ENCODE measurements at places on chromosomes 16 and 17. TPM values are rescaled to one million over a fixed set of nuclear protein-coding genes. Genes with fewer than 3 reads are reported as not detected.

DNA sequence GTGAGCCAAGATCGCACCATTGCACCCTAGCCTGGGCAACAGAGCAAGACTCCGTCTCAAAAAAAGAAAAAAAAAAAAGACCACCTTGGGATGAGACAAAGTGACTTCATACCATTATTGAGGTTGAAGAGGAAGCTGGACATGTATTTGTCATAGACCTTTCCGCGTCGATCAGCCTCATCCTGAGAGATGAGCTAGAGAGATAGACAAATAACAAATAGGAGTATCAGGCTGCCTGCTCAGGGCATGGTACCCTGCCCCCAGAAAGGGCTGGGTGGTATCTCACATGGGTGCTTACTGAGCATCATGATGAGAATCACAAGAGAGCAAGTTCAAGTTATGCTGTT is 22.1 kb downstream of the CNTNAP1 start:
- H3K27ac ChIP-seq = no peak overlapping the region
- DNase-seq = no peak
- peaks cover 50% of the 10 kb centered on the region for H3K36me3 ChIP-seq
- H3K27me3 ChIP-seq = no peaks in the 10 kb centered on the region

- no peak overlapping the region for H3K27ac ChIP-seq
- no peaks in the 10 kb centered on the region for H3K36me3 ChIP-seq
- H3K4me1 ChIP-seq = no peaks in the 10 kb centered on the region
- no peaks in the 10 kb centered on the region for H3K27me3 ChIP-seq
- DNase-seq = no peak
Observed at GRCh38 chr16:56226845-56227525, 35.7 kb downstream of the GNAO1 start.

- H3K4me1 ChIP-seq = peaks cover 17% of the 10 kb centered on the region
- peak overlapping the region; percentile 92 for H3K4me3 ChIP-seq
- peak; percentile 47 for DNase-seq
- H3K27me3 ChIP-seq = no peaks in the 10 kb centered on the region
- H3K27ac ChIP-seq = peak overlapping the region; percentile 95
Observed at GRCh38 chr16:18800775-18801144, 589 bp downstream of the ARL6IP1 start.

DNA sequence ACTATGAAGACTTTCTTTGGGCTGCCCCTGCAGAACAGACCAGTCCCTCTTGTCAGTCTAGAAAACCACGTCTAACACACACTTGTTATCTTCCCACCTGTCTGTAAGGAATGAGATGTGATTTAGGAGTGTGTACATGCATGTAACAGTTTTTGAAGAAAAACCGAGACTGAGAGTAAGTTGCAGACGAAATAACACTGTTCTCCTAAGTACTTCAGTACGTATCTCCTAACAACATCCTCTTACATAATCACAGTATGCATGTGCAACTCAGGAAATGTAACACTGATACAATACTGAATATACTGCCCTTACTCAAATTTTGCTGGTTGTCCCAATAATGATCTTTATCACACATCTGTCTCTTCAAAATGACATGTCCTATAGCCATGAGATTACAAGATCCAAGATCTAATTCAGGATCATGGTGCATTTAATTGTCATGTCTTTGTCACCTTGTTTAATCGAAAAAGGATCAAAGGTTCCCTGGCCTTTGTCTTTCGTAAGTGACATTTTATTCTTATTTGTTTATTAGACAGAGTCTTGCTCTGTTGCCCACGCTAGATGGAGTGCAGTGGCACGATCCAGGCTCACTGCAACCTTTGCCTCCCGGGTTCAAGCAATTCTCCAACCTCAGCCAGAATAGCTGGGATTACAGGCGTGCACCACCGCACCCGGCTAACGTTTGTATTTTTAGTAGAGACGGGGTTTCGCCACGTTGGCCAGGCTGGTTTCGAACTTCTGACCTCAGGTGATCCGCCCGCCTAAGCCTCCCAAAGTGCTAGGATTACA is 25.6 kb downstream of the CREBBP start:
- DNase-seq = no peak
- H3K27ac ChIP-seq = no peak overlapping the region
- H3K4me1 ChIP-seq = peaks cover 35% of the 10 kb centered on the region

GRCh38 chr17:73635101-73635817 is 9.0 kb downstream of the SDK2 start:
- no peak overlapping the region for H3K27ac ChIP-seq
- H3K36me3 ChIP-seq = no peaks in the 10 kb centered on the region
- no peak overlapping the region for H3K4me3 ChIP-seq

DNA sequence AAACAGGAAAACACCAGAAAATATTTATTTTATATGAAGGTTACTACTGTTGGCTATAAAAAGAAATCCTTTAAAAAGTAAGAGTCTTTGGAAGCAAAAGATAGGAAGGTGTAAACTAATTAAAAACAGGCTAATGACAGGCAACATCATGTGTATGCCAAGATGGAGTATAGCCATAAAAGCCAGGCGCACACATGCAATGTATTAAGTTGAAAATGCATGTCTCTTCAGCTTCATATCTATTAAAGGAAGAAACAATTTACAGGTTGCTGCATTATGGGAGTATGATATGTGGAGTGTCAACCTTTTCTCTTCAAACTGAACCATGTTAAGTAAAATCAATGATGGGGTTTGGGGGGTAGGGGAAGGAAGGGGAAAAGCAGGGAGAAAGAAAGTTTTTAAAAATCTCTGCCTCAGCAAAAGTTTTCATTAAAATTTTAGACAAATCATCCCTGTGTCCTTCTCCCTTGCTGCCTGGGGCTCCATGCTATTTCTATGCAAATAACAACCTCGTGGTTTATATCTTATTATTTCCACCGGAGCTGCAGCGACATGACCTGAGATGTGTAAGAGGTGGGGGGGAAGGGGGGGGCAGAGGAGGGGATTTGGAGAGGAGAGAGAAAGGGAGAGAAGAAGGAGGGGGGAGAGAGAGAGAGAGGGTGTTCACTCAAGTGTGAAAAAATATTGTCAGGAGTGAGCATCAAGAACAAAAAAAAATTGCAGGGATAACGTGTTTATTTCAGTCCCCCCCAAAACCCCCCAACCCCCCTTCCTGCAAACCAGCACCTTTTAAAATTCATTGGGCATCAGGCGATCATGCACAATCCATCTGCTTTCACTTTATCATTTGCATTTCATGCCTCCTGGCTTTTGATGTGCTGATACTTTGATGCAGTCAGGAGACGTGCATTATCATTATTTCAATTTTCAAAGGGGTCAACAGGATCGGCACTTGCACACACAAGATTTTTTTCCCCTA is 197.6 kb downstream of the AATF start:
- DNase-seq = no peak
- H3K4me1 ChIP-seq = no peaks in the 10 kb centered on the region
- H3K27ac ChIP-seq = no peak overlapping the region
- no peaks in the 10 kb centered on the region for H3K36me3 ChIP-seq
- H3K27me3 ChIP-seq = no peaks in the 10 kb centered on the region

DNA sequence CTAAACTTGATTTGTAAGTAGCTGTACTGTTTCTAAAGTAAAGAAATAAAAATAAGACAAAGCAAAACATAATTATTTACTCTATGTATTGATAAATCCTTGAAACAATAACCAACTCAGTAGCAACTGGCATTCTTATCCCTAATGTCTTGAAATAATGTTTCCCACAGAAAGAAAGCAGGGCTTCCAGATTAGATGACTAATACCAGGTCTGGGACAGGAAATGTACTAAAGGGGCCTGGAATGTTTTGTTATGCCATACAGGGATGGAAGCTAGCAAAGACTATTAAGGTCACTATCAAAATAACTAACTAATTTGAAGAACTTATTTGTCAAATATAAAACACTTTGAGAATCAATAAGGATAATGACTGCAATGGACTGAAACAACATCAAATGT is 82.1 kb downstream of the CFDP1 start:
- DNase-seq = no peak
- H3K27me3 ChIP-seq = no peaks in the 10 kb centered on the region
- H3K4me1 ChIP-seq = no peaks in the 10 kb centered on the region

DNA sequence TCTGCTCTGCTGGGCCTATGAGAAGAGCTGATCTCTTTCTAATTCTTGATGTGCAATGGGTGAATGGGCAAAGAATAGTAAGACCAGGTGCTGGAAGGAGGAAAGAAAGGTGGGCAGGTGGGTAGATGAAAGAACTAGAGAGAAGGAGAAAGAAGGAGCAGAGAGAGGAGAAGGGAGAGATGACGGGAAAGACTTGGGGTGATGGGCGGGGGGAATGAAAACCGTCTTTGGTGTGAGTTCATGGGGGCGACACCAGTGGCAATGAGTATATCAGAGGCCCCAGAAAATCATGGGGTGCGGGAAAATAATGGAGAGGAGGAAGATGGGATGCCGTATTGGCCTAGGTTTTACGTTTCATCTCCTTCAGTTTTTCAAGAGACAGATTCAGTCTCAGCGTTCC is 128.8 kb upstream of the PLCG2 start:
- H3K27me3 ChIP-seq = no peaks in the 10 kb centered on the region
- H3K4me3 ChIP-seq = no peak overlapping the region
- no peaks in the 10 kb centered on the region for H3K36me3 ChIP-seq
- H3K4me1 ChIP-seq = peaks cover 11% of the 10 kb centered on the region
- DNase-seq = no peak

- no peaks in the 10 kb centered on the region for H3K36me3 ChIP-seq
- H3K27me3 ChIP-seq = no peaks in the 10 kb centered on the region
- H3K4me1 ChIP-seq = no peaks in the 10 kb centered on the region
- H3K27ac ChIP-seq = no peak overlapping the region
Observed at GRCh38 chr16:67386861-67387455, 6.3 kb downstream of the TPPP3 start.

GRCh38 chr16:86490859-86491639 is 19.3 kb upstream of the FOXF1 start:
- H3K27me3 ChIP-seq = peaks cover 61% of the 10 kb centered on the region
- no peaks in the 10 kb centered on the region for H3K4me1 ChIP-seq
- no peak overlapping the region for H3K27ac ChIP-seq
- H3K4me3 ChIP-seq = no peak overlapping the region
- no peaks in the 10 kb centered on the region for H3K36me3 ChIP-seq
- DNase-seq = no peak

DNA sequence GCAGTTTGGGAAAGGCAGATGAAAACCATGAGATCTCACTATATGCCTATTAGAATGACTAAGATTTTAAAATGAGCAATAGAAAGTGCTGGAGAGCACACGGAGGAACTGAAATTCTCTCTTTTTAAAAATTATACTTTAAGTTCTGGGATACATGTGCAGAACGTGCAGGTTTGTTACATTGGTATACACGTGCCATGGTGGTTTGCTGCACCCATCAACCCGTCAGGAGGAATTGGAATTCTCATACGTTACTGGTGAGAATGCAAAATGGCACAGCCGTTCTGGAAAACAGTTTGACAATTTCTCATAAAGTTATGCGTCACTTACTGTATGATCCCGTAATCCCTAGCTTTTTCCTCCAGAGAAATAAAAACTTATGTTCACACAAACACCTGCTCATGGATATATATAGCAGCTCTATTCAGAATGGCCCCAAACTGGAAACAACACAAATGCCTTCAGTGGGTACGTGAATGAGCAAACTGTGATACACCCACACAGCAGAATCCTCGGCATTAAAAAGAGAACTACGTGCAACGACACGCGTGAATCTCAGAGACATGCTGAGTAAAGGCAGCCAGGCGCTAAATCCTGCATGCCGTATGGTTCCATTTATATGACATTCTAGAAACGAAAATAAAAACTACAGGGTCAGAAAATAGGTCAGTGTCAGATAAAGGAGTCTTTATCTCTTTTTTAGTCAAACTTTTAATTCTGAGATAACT is 11.8 kb downstream of the PIK3R6 start:
- no peaks in the 10 kb centered on the region for H3K4me1 ChIP-seq
- DNase-seq = no peak
- no peaks in the 10 kb centered on the region for H3K36me3 ChIP-seq
- no peaks in the 10 kb centered on the region for H3K27me3 ChIP-seq
- H3K4me3 ChIP-seq = no peak overlapping the region

DNA sequence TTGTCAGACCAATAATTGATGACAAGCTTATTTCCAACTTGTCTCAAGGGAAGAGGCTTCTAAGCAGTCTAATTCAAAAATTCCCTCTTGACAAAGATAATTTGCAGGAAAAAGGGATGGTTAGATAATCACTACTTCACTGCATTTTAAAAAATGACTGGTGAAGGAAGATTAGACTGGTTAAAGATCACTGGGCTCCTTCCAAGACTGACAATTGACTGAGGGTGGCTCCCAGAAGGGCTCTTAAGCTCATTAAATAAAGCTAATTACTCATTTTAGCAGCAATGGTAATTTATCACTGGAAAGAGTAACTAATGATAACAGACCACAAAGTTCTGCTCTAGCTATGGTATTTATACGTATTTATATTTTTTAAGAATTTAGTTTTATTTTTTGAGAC is 4.4 kb upstream of the HEATR3 start:
- DNase-seq = no peak
- H3K27ac ChIP-seq = no peak overlapping the region
- H3K4me1 ChIP-seq = no peaks in the 10 kb centered on the region
- no peaks in the 10 kb centered on the region for H3K27me3 ChIP-seq

The PRSS8 gene
- total RNA-seq = 64.6 TPM

The IRF8 gene
- 33.3 TPM for total RNA-seq

The CA4 gene
- 25.3 TPM for total RNA-seq

The ITGAD gene
- 0.13 TPM for total RNA-seq

The ZPBP2 gene
- not detected for total RNA-seq

The KIF2B gene
- total RNA-seq = not detected

The IRX5 gene
- 22.3 TPM for total RNA-seq

All from kidney (tissue), 22 donors.